ENCODE measurements at places on chromosomes 2 and 18.

DNA sequence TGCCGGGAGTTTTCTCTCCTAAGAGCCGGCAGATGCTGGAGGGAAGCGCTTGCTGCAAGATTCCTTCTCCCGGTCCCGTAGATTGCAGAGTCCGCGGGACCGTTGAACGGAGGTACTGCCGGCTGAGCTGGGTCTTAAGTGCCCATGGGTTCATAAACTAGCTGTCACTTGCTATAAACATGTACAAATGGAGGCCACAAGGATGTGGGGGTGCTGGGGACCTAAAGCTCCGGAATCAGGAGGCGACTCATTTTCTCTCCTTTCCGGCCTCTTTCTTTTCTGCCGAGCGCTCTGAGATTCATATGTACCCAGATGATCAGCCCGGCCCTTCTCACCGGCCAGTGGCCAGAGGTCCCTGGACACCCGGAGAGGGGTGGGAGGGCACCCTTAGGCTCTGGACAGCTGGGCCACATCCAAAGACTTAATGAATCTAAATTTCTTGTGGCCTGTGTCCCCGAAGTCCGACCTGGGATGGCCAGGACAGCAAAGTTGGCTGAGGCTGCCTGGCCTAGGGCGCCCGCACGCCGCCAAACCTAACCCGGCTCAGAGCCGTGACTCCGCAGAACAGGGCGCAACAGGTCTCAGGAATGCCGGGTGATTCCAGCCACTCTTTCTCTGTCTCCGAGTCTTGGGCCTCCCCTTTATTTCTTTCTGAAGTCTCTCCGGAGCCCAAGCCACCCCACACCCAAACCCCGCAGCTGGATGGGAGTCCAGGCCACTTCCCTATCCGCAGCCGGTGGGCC is 2.4 kb upstream of the PAX3 start:
- no peak for DNase-seq

DNA sequence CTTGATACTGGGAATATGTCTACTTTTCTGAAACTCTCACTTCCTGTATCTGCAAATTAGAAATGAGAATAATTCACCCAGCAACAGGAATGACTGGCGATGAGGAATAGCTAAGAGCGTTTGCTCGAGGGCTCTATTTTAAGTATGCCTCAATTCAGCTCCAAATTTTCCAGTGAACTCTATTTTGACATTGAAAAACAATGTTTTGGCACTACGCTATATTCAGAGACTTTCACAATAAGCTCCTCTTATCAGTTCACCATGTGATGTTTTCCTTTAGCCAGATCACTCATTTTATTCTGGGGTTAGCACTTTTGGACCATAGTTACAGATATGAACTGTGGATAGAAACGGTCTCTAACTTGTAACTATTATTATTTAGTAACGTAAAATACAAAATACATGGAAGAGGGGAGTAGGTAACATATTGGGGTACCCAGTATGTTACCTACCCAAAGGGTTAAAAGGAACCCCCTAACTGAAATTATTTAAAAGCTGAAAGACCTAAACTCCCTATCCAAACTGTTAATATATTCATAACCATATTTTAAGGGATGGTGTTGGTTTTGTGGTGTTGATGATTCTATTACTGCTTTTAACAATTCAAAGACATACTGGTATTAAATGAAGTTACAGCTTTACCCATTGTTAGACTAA is 28.1 kb downstream of the SLC40A1 start:
- DNase-seq = no peak

- no peak for DNase-seq
Observed at GRCh38 chr2:118791483-118791882, 56.0 kb downstream of the EN1 start.

DNA sequence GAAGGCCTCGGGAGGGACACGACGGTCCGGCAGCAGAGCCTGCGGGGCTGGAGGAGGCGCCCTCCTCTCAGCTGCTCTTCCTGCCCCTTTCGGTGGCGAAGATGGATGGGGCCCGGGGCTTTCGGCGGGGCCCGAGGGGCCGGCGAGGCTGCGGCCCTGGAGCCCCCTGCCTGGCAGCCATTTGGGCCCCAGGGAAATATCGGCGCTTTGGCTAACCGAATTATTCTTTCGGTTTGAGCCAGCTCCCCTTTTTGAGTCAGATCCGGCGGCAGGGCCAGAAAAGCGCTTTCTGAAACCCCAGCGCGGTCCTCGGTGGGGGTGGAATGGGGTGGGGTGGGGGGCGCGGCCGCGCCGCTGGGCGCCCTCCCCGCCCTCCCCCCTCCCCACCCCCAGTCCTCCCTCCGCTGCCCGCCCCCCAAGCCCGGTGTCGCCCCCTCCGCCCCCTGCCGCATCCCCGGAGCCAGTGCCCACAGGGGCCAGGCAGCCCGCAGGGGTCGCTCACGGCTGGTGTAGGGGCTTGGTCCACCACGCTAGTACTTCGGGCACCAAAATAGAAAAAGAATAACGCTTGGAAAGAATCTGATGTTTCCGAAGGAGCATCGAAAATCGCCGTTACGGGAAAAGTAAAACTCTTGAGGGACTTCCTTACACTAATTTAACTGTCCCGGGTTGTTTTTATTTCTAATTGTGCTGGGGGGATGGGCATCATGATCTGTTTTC is 9.1 kb upstream of the ARID5A start:
- no peak for DNase-seq

GRCh38 chr18:10893196-10893595 is 256.2 kb downstream of the PIEZO2 start:
- no peak for DNase-seq

Measured in cerebellar nuclear complex (tissue), 1 donor.